ENCODE measurements at places on chromosomes 11 and 22.

- no peak for DNase-seq
Observed at GRCh38 chr11:125995313-125995712, 49.5 kb downstream of the VSIG10L2 start.

GRCh38 chr22:42269432-42270175, 849 bp downstream of the TCF20 start:
- DNase-seq, result no peak

- DNase-seq, result no peak
Observed at GRCh38 chr11:119284344-119285157, 32.4 kb downstream of the MCAM start.

DNA sequence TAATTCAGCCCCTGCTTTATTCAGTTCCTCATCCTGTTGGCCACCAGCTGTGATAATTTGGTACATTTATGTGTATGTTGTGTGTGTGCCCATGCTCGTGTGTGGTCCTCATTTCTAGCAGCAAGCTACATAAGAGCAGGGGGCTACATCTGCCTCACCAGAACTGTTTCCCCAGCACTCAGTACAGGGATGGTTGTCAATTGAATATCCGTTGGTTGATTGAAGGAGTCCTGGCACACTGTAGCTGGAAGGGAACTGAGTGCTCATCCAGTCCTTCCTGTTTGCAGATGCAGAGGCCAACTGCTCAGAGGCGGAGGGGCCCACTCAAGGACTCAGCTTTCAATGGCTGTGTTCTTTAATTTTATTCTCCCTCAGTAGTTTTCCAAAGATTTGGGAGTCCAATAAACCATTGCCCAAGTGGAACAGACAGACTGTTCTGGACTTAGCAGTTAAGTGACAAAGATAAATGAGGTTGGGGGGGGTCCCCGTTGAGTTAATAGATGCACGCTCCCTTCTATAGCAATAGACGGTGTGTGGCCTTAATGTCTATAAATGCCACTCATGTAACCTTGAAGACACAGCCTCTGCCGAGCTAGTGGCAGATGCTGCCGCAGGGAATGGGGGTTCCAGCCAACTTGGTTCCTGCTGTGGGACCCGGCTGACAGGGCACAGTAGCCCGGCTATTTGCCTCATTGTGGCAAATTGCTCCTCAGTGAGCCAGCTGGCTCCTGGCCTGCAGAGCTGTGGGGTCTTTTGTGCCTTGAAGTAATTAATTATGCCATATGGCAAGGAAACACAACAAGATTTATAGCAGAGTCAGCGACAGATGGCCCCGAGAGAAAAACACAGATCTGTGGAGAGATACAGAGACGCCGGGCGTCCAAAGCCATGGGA, 71.4 kb upstream of the GRK3 start:
- no peak for DNase-seq

GRCh38 chr11:22536071-22536470, 89.6 kb downstream of the FANCF start:
- peak; percentile 29 for DNase-seq

DNA sequence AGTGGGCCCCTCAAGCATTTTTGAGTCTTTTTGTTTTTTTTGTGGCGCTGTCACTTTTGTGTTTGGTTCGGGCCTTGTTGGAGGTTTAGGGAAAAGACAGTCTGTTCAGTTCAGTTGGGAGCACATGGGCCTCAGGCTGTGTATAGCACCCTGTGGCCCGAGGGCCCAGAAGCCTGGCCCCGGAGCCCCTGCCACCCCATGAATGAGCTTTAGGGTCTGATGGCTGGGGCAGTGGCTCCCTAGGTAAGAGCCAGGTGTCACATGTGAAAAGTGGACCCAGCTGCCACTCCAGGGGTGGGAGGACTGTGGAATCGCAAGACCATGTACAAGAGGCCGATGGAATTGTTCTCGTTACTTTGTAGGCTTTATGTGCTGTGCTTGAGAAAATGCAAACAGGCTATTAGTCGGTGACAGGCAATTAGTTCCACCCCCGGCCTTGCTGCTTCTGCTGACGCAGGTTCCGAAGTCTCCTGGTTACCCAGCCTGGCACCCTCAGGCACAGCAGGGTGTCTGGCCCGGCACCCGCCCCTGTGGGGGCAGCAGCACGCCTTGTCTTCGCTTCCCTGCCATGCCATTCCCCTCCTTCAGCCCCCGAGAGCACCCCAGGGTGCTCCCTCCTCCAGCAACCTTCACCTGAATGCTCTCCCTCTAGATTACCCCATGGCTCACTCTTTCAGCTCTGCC, 38.2 kb upstream of the PARVG start:
- no peak for DNase-seq

DNA sequence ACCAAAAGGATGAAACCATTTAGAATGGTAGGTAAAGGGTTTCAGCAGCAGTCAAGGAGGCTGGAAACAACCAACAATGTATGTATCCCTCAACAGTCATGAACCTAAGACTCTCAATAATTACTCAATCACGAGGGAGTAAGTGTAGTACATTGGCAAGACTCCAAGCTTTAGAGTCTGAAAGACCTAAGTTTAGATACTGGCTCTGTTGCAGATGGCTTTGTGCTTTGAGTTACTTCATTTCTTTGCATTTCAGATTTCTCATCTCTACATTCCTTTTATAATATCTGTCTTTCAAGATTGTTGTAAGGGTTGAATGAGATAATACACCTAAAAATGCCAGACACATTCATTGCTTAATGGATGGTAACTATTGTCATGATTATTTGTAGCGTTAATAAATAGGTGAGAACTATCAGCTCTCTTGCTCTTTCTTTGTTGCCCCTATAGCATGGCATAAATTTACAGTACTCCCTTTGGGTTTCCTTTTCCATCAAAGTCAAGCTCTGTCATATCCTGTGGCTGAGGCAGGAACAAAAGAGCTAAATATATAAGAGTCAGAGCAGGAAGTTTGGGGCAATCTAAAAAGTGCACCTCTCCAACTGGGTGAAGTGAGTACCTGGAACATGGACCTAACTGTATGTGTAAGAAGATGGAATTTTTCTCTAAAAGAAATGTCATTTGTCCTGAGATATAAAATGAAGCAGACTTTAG, 228.2 kb upstream of the ZC3H12C start:
- DNase-seq, result peak; percentile 39
